ENCODE measurements at places on chromosomes 5 and 9.

- no peak for DNase-seq
These were observed 160.7 kb downstream of the PDE4D start for GRCh38 chr5:59732806-59733205.

DNA sequence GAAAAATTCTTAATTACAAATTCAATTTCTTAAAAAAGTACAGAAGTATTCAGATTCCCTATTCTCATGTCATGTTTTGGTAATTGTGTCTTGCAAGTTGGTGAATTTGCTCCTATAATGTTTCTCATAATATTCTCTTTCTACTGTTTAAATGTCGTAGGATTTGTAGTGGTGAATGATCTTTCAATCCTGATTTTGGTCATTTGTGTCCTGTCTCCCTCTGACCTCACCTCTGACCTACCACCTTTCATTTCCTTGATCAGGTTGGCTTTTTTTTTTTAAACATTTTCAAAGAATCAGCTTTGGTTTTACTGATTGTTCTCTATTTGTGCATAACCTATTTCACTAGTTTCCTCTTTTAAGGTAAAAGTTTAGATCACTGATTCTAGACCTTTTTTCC lies 102.6 kb downstream of the AUH start:
- DNase-seq, result no peak

DNA sequence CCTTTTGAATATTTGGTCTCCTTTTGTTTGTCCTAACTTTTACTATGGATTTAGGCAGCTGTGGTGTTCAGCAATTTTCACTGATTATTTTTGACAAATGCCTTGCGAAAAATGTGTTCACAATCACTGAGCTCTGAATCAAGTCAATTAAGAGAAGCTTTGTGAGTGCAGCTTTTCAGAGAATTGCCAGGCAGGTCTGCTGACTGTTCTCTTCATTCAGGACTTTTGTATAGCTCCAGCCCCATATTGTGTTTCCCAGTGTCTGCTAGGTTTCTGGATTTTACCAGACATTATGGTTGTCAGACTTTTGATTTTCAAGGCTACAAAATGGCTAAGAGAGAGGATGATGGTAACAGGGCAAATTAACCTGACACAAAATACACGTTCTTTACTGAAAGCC lies 1055.9 kb downstream of the CDH18 start:
- no peak for DNase-seq

GRCh38 chr9:6443661-6444060 lies 30.7 kb downstream of the UHRF2 start:
- no peak for DNase-seq

GRCh38 chr9:128372188-128372641 lies 1.0 kb downstream of the URM1 start:
- no peak for DNase-seq

DNA sequence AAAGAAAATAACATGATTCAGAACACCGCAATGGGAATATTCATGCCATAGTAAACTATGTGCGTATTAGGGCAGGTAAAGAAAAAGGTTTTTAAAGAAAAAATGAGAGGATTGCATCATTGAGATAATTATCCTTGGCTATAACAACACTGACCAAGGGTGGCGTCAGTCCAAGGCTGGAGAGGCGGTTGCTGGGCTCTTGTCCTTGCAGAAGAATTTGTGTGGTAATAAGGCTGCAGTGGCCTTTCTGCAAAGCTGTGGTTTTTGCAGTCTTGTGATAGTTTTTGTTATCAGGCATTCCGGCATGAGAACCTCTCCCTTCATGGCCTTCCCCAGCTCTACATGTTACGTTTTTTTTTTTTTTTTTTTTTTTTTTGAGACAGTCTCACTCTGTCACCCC lies 14.0 kb downstream of the BOD1 start:
- DNase-seq, result no peak

- no peak for DNase-seq
These were observed 13.2 kb upstream of the LRRC14B start for GRCh38 chr5:178110-178509.

All from D341Med (cell line).